Hepatocyte (in vitro differentiated cells): ENCODE measurements at places on chromosomes 4 and X. TPM values are rescaled to one million over a fixed set of nuclear protein-coding genes. Genes with fewer than 3 reads are reported as not detected.

The ZNF157 gene
- not detected in 2 replicates for polyA plus RNA-seq

The TAPT1 gene
- 12.9 and 14.5 TPM in 2 replicates for polyA plus RNA-seq

The FAM9B gene
- not detected in 2 replicates for polyA plus RNA-seq

The TRPC5OS gene
- polyA plus RNA-seq, result not detected in 2 replicates

The NDNF gene
- 13.6 and 19.5 TPM in 2 replicates for polyA plus RNA-seq

The SYNPO2 gene
- 3.1 and 3.5 TPM in 2 replicates for polyA plus RNA-seq

The MAGEE1 gene
- 0.52 TPM in 1 of 2 replicates, not detected in the other for polyA plus RNA-seq

The USP46 gene
- polyA plus RNA-seq, result 17.8 and 20.7 TPM in 2 replicates

The TREX2 gene
- 0.81 and 1.3 TPM in 2 replicates for polyA plus RNA-seq

The S100G gene
- polyA plus RNA-seq, result 4.1 and 8.1 TPM in 2 replicates

DNA sequence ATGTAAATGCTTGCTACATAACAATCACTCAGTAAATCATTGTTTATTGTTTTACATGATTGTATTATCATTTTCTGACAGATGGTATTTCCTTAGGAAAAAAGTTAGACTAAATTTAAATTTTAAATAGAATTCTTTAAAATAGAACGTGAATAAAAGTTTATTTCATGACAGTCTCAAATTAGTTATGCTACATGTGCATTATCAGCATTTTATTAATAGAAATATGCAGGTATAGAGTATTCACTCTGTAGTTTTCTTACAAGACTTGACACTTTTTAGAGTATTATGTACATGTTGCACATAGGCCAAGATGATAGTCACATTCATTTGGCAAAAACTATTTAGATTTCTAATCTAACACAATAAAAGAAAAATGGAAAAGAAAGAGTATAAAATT lies 213.3 kb upstream of the SPRY1 start:
- no peaks in the 10 kb centered on the region for H3K27me3 ChIP-seq
- no peak for DNase-seq
- H3K4me1 ChIP-seq, result no peaks in the 10 kb centered on the region
- H3K36me3 ChIP-seq, result no peaks in the 10 kb centered on the region
- H3K4me3 ChIP-seq, result no peak overlapping the region

DNA sequence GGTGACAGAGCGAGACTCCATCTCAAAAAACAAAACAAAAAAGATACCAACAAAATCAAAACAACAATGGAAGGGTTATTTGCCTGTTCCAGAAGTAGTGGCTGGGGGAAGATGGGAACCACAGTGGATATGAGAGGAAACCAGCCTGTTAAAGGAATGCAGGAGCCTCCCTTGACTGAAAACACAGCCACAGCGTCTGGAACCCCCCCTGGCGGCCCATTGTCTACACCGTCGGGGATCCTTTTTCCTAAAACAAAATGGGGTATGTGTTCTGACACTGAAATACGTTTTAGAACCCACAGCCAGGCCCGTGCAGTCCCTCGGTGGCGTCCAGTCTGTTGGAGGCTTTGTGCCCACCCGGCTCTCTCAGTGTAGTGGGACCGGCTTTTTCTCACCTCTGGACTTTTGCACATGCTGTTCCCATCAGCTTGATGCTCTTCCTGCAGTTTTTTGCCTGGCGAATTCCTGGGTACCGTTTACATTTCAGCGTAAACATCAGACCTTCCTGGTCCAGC lies 19.6 kb downstream of the PIGG start:
- no peak overlapping the region for H3K4me3 ChIP-seq
- no peaks in the 10 kb centered on the region for H3K36me3 ChIP-seq
- H3K27me3 ChIP-seq, result no peaks in the 10 kb centered on the region
- H3K27ac ChIP-seq, result no peak overlapping the region

DNA sequence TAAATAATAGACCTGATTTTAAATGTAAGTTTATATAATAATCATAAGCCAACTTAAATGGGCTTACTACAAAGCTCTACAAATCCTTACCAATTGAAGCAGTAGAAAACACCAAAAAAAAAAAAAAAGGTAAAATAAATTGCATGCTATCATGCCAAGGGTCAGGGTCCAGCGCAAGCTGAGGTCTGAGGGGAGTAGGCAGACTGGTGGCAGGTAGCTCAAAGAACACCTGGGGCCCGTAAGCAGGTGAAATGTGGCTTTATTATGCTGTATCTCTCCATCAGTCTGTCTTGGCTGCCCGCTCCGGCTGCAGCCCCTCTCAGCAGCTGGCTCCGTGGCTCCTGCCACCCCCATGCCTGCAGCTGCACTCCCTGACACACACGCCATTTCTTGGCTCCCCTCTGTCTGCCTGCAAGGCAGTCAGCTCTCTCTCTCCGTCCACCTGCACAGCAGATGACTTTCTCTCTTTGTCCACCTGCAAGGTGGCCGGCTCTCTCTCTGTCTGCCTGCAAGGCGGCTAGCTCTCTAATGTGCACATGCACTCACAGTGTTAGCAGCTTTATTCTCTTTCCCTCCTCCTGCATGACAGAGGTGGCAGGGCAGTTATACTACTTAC lies 209.4 kb upstream of the UGT8 start:
- H3K4me3 ChIP-seq, result no peak overlapping the region
- H3K4me1 ChIP-seq, result no peaks in the 10 kb centered on the region
- DNase-seq, result peak; percentile 11
- H3K36me3 ChIP-seq, result no peaks in the 10 kb centered on the region

- peak within 1 kb of the TSS; percentile 94 for H3K27ac ChIP-seq
- H3K27me3 ChIP-seq, result no peaks in the 10 kb centered on the region
- DNase-seq, result peak; percentile 90
- H3K4me1 ChIP-seq, result no peaks in the 10 kb centered on the region
- H3K36me3 ChIP-seq, result no peaks in the 10 kb centered on the region
Measured at GRCh38 chr4:36244257-36245082, at the start of gene ARAP2. TSS of gene ARAP2 (minus strand) at chr4:36244514. CDS start at chr4:36229486, 15,028 bp downstream.

GRCh38 chrX:11129534-11130105 lies 18.5 kb downstream of the HCCS start:
- no peaks in the 10 kb centered on the region for H3K36me3 ChIP-seq
- no peak for DNase-seq
- peak overlapping the region; percentile 47 for H3K27ac ChIP-seq
- H3K4me3 ChIP-seq, result no peak overlapping the region

DNA sequence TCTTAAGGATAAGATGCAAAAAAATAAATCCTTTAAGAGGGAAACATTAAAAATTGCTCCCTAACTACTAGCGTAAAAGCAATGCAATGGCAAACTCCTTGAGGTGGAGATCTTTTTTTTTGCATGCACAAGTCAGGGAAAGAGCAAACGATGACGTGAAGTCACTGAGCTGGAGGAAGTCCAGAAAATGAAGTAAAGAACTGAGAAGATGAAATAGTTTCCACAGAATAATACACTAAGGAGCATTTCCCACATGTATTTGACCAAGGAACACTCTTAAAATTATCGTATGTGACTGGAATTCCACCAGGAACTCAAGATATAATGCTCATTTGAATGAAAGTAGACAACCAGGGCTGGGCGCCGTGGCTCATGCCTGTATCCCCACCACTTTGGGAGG lies 21.0 kb upstream of the DOCK11 start:
- no peak for DNase-seq
- H3K27ac ChIP-seq, result no peak overlapping the region
- no peak overlapping the region for H3K4me3 ChIP-seq
- no peaks in the 10 kb centered on the region for H3K4me1 ChIP-seq
- no peaks in the 10 kb centered on the region for H3K36me3 ChIP-seq
- no peaks in the 10 kb centered on the region for H3K27me3 ChIP-seq

DNA sequence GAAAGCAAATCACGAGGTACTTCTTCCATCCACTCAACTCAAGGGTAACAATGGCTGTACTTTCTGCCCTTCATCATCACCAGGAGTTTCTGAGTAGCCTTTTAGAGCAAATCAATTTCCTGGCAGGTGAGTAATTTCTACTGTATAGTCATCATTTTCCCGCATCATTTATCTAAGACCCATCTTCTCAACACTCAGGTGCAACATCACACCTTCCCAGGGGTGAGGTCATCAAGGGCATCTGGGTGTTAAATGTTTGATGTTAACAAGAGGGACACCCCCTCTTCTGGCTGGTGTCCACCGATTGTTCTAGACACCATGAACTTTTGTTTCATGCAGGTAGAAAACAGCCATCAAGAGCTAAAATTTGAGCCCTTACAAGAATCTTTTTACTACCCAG lies 313.4 kb upstream of the MAGEB2 start:
- DNase-seq, result no peak
- no peak overlapping the region for H3K4me3 ChIP-seq
- no peak overlapping the region for H3K27ac ChIP-seq
- H3K27me3 ChIP-seq, result no peaks in the 10 kb centered on the region
- no peaks in the 10 kb centered on the region for H3K36me3 ChIP-seq

- H3K27ac ChIP-seq, result no peak overlapping the region
- H3K4me3 ChIP-seq, result no peak overlapping the region
- no peaks in the 10 kb centered on the region for H3K4me1 ChIP-seq
- H3K36me3 ChIP-seq, result no peaks in the 10 kb centered on the region
- H3K27me3 ChIP-seq, result no peaks in the 10 kb centered on the region
Measured at GRCh38 chrX:17567187-17567586, 170.1 kb upstream of the SCML1 start.

GRCh38 chrX:2487366-2487765 lies 13.4 kb downstream of the DHRSX start:
- H3K4me1 ChIP-seq, result no peaks in the 10 kb centered on the region
- H3K27me3 ChIP-seq, result no peaks in the 10 kb centered on the region
- no peak overlapping the region for H3K4me3 ChIP-seq
- DNase-seq, result no peak
- no peaks in the 10 kb centered on the region for H3K36me3 ChIP-seq

GRCh38 chrX:46573331-46573891 lies at the start of gene CHST7:
TSS of gene CHST7 (plus strand) at chrX:46573765. CDS start at chrX:46573932, 167 bp downstream.
- peak within 1 kb of the TSS; percentile 39 for H3K4me3 ChIP-seq
- no peaks in the 10 kb centered on the region for H3K4me1 ChIP-seq
- peak; percentile 68 for DNase-seq
- H3K36me3 ChIP-seq, result no peaks in the 10 kb centered on the region
- H3K27me3 ChIP-seq, result peaks cover 3% of the 10 kb centered on the region
- H3K27ac ChIP-seq, result no peak within 1 kb of the TSS

GRCh38 chr4:38002451-38003071 lies 42.4 kb downstream of the PTTG2 start:
- no peak for DNase-seq
- no peaks in the 10 kb centered on the region for H3K27me3 ChIP-seq
- H3K36me3 ChIP-seq, result no peaks in the 10 kb centered on the region
- H3K4me3 ChIP-seq, result no peak overlapping the region
